ENCODE measurements at places on chromosomes 12 and 14. TPM values are rescaled to one million over a fixed set of nuclear protein-coding genes. Genes with fewer than 3 reads are reported as not detected.

DNA sequence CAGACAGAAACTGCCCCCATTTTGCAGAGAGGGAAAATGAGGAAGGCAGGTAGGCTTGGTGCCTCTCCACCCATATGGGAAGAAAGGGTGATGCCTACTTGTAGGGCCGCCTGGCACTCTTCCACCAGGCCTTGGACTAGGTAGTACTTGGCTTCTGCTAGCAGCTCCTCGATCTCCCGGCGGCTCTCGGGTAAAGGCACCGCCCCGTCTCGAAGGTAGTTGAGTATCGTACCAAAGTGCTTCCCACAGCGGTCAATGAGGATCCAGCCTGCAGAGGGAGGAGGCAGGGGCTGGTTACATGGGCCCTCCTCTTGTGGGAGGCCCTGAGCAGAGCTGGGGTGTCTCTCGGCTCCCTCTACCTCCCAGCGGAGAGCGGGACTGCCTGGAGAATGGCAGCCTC lies 16.6 kb downstream of the KCTD10 start:
- peak overlapping the region; percentile 35 for H3K27ac ChIP-seq
- peaks cover 11% of the 10 kb centered on the region for H3K4me1 ChIP-seq
- H3K27me3 ChIP-seq: no peaks in the 10 kb centered on the region
- H3K4me3 ChIP-seq: no peak overlapping the region
- peaks cover 37% of the 10 kb centered on the region for H3K36me3 ChIP-seq

DNA sequence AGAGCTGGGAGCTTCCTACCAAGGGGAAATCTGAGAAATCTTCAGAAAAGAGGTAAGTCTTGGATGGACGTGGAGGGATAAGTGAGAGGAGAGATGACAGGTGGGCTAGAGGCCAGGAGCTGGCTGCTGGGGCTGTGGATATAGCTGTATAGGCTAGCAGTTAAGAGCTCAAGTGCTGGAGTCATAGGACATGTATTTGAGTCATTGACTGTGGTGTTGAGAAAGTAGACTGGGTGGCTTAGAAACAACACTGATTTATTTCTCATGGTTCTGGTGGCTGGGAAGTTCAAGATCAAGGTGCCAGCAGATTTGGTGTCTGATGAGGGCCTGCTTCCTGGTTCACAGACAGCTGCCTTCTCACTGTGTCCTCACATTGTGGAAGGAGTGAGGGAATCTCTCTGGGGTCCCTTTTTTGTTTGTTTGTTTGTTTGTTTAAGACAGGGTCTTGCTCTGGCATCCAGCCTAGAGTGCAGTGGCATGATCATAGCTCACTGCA lies 151.1 kb upstream of the FUT8 start:
- no peak overlapping the region for H3K27ac ChIP-seq
- no peaks in the 10 kb centered on the region for H3K27me3 ChIP-seq
- no peak overlapping the region for H3K4me3 ChIP-seq
- H3K36me3 ChIP-seq: no peaks in the 10 kb centered on the region

Gene SLC6A15
- total RNA-seq: 0.39 TPM

DNA sequence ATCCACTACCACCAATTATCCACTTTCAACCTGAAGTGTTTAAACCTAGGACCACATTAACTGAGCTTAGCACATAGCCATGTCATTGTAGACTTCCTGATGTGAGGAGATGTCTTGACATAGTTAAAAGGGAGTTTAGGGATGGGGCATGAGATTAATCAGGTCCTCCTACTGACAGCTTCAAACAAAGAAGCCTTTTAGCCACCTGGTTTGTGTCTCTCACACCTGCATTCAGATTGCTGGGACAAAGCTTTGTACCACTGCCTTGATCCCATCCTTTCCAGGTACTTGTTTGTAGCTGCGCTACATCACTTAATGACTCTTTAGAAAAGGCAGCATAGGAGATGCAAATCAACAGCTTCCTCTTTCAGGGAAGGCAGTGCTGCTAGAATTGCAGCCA lies 340.7 kb upstream of the DDHD1 start:
- H3K36me3 ChIP-seq: no peaks in the 10 kb centered on the region
- no peak overlapping the region for H3K27ac ChIP-seq
- no peaks in the 10 kb centered on the region for H3K4me1 ChIP-seq
- no peak overlapping the region for H3K4me3 ChIP-seq

GRCh38 chr14:22800346-22800745 lies 14.9 kb downstream of the SLC7A7 start:
- H3K36me3 ChIP-seq: no peaks in the 10 kb centered on the region
- H3K4me3 ChIP-seq: no peak overlapping the region
- no peak overlapping the region for H3K27ac ChIP-seq
